ENCODE measurements at places on chromosomes 6 and 20. TPM values are rescaled to one million over a fixed set of nuclear protein-coding genes. Genes with fewer than 3 reads are reported as not detected.

GRCh38 chr6:9503111-9503761, 911.6 kb downstream of the TFAP2A start:
- H3K27me3 ChIP-seq = no peaks in the 10 kb centered on the region
- no peaks in the 10 kb centered on the region for H3K4me1 ChIP-seq
- no peak overlapping the region for H3K4me3 ChIP-seq
- no peak for DNase-seq
- no peak overlapping the region for H3K27ac ChIP-seq

Gene ZSCAN16
- 7.5 TPM for total RNA-seq

DNA sequence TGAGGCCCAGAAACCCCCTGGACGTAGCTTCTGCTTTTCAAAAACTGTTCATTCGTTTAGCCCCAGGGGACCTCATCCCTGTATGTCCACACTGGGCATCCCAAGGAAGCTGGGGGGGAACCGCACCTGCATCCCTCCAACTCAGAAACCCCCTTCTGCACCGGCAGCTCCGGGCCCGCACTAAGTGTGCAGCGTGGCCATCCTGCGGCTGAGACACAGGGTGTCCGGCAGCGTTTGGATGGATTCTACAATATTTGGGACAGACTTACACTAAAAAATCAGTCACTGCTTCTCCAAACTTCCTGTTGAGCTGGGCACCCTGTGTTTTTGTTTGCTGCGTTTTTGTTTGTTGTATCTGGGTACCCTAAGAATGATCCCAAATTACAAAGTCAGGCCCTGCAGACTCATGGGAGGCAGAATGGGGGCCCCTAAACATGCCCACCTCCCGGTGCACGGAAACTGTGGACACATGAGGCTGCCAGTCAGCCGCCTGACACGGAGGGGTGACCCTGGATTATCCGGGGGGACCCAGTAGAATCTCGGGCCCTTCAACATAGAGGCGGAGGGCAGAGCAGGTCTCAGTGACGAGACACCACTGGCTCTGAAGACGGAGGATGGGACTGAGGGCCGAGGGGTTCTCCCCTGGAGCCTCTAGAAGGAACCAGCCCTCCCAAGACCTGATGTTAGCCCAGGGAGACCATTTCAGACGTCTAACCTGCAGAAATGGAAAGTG, 88.2 kb upstream of the BHLHE23 start:
- H3K27me3 ChIP-seq = no peaks in the 10 kb centered on the region
- no peak for DNase-seq
- H3K36me3 ChIP-seq = no peaks in the 10 kb centered on the region
- no peak overlapping the region for H3K4me3 ChIP-seq
- H3K4me1 ChIP-seq = no peaks in the 10 kb centered on the region
- H3K27ac ChIP-seq = no peak overlapping the region

- H3K36me3 ChIP-seq = no peaks in the 10 kb centered on the region
- H3K27me3 ChIP-seq = peaks cover 100% of the 10 kb centered on the region
- H3K4me3 ChIP-seq = no peak overlapping the region
These were observed 25.2 kb downstream of the TFAP2B start for GRCh38 chr6:50843842-50844241.

DNA sequence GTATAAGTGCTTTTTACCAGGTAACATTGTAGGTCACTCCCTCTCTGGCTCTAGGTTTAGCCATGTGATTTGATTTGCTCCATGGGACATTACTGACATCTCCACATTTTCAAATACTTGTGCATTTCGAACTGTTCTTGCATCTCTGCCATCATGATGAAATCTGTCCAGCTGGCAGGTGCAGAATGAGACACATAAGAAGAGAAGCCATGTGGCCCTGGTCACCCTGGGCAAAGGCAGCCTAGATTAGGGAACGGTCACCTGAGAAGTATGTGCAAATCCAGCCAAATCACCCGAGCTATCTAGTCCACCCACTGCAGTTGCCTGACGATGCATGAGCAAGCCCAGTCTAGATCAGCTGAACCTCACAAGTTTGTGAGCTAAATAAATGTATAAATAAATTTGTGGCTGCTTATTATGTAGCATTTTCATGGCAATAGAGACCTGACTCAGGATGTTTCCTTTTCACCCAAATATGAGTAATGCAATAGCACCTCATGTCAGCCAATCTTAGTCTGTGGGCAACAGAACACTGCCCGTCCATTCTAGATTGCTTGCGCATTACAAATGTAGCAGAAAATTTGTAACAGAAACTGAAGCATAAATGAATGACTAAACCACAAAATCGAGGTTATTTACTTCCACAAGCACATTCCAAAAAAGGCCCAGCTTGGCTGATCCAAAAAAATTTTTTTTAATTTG, 115.2 kb downstream of the PAK5 start:
- no peak overlapping the region for H3K4me3 ChIP-seq
- H3K27ac ChIP-seq = no peak overlapping the region
- no peak for DNase-seq
- no peaks in the 10 kb centered on the region for H3K4me1 ChIP-seq

Gene ADTRP
- total RNA-seq = not detected

All from sigmoid colon (tissue), 7 donors.